ENCODE measurements at places on chromosomes 7 and 10.

- DNase-seq, result peak; percentile 71
These were observed 656 bp upstream of the CNNM2 start for GRCh38 chr10:102917314-102917961.

DNA sequence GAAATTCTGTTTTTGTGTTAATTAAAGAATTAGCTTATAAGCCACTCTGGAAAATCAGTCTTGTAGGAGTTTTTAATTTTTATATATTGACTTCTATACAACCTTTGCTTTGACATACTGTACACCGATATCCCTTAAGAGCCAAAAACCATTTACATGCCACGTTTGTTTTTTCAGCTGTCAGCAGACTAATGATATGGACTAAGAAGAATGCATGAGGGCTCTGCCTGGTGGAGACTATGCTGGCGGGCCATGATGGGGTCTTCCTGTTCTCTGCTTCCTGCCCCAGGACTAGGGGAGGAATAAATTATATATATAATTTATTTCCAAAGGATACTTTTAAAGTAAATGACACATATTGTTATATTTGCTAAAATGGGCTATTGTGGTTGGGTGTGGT lies 96.3 kb downstream of the CDK14 start:
- DNase-seq, result no peak

GRCh38 chr7:14048889-14049288 lies 59.4 kb upstream of the ETV1 start:
- DNase-seq, result no peak

GRCh38 chr10:35219891-35220890 lies 93.5 kb downstream of the CREM start:
- no peak for DNase-seq

- DNase-seq, result no peak
These were observed 41.3 kb upstream of the OPN4 start for GRCh38 chr10:86613096-86613495.

GRCh38 chr10:132170561-132171361 lies 16.0 kb upstream of the DPYSL4 start:
- DNase-seq, result no peak

- no peak for DNase-seq
These were observed 207.9 kb downstream of the CACNA2D1 start for GRCh38 chr7:82235713-82236112.

- no peak for DNase-seq
These were observed 184.4 kb upstream of the LYZL2 start for GRCh38 chr10:30813872-30814481.

DNA sequence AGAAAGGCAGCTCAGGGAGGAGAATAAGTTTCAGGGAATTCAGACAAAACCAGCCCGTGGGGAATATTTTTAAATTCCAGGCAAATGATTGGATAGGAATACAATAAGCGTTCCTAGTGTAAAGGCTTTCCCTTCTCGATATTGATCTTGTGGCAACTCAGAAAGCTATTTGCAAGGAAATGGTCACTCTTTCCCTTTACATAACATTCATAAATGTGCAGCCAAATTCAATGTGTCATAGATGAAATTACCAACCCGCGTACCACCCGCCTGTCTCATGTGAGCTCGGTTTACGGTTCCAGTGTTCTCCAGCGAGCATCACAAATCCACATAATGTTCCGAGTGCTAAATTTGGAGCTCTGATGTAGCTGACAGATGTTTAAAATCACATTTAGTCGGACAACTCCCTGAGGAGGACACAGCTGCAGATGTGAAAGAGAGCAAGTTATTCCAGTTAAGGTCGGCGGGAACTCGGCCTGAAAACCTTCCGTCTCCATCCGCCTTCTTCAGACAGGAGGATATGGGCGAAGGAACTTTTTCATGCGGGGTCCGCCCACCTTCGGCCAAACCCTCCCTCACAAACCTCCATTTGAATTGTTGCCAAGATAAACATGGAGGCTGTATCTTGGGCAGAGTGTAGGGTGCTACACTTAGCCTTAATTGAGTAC lies 327.0 kb downstream of the RNLS start:
- DNase-seq, result no peak

GRCh38 chr10:14219411-14219810 lies 111.3 kb downstream of the FRMD4A start:
- DNase-seq, result no peak

DNA sequence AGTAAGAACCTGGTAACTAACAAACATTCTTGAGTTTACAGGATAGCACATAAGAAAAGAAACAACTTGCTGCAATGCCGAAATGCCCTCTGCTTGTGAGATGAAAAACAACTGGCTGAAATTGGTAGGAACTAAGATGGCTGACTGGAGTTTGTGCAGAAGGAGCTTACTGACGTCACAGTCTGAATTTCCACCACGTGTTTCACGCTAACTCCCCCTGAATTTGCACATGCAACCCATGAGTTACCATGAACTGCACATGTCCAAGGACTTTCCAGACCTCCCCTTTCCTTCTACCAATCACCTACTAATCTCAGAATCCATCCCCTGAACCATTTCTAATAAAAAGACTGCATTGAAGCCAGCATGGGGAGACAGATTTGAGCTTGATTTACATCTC lies 86.3 kb upstream of the KCND2 start:
- DNase-seq, result no peak

GRCh38 chr7:110253093-110253492 lies 837.8 kb upstream of the LRRN3 start:
- no peak for DNase-seq
